Amniotic stem cell (primary cell): ENCODE measurements at places on chromosomes 12 and 14.

GRCh38 chr14:35355981-35356841 is 48.3 kb downstream of the NFKBIA start:
- DNase-seq, result no peak

- no peak for DNase-seq
Observed at GRCh38 chr12:94777936-94778335, 127.6 kb upstream of the TMCC3 start.

GRCh38 chr12:39329018-39329417 is 113.9 kb downstream of the KIF21A start:
- peak; percentile 2 for DNase-seq

GRCh38 chr12:132946246-132946820 is 9.8 kb downstream of the ZNF605 start:
- no peak for DNase-seq

DNA sequence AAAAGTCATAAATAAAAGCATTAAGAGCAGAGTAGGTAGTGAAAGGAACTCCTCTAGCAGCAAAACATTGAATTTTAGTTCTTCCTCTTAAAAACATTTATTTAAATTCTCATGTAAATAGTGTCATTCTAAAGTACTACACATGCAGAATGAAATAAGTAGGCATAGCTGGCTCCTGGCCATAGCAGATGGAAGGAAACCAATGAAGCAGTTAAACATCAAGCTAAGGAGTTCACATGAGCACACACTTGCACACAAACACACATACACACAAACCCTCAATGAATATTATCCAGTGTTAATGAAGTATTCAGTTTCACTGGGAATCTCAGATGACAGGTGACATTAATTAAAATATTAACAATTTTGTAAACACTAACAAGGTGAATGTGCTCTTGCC is 69.3 kb downstream of the SLC35F4 start:
- DNase-seq, result no peak

GRCh38 chr12:128365032-128365431 is 98.1 kb downstream of the TMEM132C start:
- no peak for DNase-seq

DNA sequence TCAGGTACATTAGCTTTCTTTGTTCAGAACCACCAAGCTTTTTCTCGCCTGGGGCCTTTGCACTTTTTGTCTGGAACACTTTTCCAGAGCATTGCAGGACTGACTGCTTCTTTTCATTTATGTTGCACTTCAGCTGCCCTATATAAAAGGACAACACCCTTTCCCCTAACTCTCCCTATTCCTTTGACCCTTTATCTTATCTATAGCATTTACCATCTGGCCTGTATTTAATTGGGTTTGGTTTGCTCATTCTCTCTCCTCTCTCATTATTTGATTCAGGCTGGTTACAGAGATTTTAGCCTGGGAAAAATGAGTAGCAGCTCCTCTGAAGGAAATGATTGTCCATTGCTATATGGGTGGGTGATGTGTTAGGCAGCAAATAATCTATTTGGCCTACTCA is 165.4 kb downstream of the KICS2 start:
- no peak for DNase-seq

DNA sequence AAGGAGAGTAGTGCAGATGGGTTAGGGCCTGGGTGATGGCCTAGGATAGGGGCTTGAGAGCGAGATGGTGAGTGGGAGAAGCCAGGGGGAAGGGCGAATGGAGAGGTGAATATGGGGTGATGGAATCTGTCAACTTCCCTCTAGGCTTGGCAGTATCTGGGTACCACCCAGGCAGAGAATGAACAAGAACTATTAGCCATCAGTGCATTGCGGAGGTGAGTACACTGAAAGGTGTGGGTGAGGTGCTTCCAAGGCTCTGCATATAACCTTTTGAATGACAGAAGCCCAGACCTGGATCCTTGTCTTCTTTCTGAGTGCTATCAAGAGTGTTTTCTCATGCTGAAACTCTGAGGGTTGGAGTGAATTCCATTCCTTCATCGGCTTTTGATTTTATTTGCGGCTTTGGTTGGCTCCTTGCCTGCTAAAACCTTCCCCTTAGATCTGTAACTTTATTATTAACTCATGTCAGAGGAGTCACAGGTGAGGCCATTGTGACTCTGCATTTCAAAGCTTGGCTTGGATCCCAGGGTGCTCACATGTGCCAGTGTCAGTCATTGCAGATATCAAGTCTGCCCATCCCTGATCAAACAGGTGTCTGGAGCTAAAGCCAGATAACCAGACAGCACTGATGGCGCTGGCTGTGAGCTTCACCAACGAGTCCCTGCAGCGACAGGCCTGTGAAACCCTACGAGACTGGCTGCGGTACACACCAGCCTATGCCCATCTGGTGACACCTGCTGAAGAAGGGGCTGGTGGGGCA is 18.6 kb downstream of the PEX5 start:
- no peak for DNase-seq

GRCh38 chr12:88383405-88383804 is 196.9 kb downstream of the KITLG start:
- no peak for DNase-seq

DNA sequence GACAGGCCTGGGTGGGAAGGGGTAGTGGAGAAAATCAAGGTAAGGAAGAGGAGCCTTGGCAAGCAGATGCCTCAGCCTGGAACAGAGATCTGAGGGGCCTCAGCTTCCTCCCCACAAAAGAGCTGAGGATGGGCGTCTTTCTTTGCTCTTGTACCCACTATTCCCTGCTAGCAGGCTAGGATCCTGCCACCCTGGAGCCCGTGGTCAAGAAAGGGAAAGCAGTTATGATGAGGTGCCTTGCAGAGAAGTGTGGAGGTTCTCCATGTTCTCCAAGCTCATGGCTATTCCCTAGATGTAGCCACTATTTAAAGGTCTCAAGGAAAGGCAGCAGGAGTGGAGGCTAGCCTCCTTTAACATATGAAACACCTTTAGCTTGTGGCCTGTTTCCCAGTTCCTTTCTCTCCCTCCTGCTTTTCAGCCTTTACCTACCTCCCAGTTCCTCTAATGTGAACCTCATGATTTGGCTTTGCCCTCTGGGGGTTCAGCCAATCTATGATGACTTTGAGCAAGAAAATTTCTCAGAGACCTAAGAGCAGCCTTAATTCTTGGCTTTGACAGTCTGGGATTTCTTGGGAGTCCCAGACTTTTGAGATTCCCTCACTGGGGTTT is 1.1 kb downstream of the IKZF4 start:
- DNase-seq, result no peak

- no peak for DNase-seq
Observed at GRCh38 chr14:78359581-78359980, 189.4 kb downstream of the NRXN3 start.

GRCh38 chr12:92765871-92766270 is 63.1 kb downstream of the PLEKHG7 start:
- no peak for DNase-seq

DNA sequence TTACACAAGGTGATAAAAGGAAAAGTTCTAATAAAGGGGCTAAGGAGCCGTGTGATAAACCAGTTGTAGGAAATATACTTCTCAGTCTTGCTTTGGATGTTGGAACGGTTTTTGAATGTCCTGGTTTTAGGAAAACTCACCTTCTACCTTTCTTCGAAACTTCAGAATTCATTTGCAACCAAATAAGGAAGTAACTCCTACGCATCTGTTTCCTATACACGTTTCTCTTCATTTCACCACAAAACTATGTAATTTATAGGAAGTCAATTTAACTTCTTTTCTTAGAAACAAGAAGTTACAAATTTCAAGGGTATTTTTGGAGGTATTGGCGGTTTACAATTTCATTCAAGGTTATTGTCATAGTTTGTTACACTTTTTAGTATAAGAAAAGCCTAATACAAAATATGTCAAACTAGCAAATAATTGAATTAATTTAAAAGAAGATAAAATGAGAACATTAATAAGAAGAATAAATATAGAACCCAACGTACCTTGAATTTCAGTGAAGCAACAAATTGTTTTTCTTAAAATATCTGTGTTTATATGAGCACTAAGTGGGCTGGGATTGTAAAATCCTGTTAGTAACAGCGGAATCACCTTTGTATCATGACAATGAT is 33.2 kb upstream of the CD69 start:
- DNase-seq, result no peak

DNA sequence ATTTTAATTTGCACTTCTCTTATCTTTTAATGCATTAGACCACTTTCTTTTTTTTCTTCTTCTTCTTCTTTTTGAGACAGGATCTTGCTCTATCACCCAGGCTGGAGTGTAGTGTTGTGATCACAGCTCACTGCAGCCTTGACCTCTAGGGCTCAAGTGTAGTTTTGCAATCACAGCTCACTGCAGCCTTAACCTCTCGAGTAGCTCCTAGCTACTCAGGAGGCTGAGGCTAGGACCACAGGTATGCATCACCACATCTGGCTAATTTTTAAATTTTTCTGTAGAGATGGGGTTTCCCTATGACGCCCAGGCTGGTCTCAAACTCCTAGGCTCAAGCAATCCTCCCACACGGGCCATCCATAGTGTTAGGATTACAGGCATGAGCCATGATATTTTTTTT is 12.7 kb downstream of the TMED8 start:
- no peak for DNase-seq

DNA sequence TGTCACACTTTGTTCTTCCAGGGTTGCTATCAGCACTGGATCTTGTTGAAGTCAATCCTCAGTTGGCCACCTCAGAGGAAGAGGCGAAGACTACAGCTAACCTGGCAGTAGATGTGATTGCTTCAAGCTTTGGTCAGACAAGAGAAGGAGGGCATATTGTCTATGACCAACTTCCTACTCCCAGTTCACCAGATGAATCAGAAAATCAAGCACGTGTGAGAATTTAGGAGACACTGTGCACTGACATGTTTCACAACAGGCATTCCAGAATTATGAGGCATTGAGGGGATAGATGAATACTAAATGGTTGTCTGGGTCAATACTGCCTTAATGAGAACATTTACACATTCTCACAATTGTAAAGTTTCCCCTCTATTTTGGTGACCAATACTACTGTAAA is 23.7 kb downstream of the VTI1B start:
- no peak for DNase-seq

DNA sequence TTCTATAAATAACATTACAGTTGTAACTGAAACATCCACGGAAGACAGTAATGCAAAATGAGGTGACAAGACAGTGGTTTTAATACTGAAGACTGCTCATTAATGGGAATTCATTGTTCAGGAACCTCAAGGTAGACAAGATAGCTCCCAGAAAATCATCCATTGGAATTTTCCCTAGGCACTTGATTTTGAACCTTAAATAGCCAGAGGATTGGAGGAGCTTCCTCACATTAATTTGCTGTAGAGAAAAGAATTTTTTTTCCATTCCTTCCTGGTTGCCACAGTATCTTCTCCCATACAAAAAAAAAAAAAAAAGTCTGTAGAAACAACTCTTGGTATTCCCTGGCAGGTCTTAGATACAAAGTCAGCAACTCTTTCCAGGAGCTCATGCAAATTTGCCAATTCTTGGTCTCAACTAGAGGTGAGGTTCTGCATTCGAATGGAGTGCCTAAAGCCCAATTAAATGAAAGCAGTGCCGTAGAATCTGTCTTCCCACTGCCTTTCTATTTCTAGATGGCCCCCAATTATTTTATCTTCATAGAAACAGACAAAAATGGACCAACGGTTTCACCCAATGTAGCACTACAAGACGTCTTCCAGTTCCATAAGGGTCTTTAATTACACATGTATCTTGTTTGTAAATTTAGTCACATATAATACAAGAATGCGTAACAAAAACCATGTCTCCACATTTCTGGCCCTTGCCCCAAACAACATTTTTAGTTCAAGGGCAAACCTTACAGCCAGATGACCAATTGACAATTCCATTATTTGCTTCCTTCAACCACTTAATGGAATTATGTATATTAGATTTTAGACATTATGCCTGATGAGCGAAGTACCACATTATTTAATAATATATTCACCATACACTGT is 13.5 kb downstream of the SLC38A2 start:
- DNase-seq, result no peak

GRCh38 chr14:83441801-83442200 is 1908.1 kb upstream of the SEL1L start:
- no peak for DNase-seq

GRCh38 chr12:3980504-3981272 is 107.5 kb upstream of the PARP11 start:
- no peak for DNase-seq

DNA sequence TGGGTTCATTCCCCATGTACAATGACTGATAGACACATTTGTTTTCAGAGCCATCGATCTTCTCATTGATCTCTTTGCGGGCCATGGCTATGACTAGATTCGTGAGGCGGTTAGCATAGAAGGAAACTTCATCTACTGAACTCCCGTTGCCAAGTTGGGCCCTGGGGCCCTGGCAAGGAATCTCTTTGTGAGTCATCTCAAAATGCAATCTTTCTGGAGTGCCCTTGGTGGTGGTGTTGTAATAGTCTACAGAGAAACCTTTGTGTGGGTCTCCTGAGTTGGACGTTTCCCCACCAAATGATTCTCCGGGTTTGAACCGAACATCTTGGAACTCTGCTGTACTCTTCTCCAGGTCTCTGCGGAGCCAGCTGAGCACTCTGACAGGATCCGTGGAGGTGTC is 20.4 kb downstream of the AKAP3 start:
- DNase-seq, result no peak

- no peak for DNase-seq
Observed at GRCh38 chr12:180445-180844, 33.5 kb downstream of the SLC6A12 start.

GRCh38 chr12:49059299-49060171 is 1.1 kb downstream of the KMT2D start:
- no peak for DNase-seq

DNA sequence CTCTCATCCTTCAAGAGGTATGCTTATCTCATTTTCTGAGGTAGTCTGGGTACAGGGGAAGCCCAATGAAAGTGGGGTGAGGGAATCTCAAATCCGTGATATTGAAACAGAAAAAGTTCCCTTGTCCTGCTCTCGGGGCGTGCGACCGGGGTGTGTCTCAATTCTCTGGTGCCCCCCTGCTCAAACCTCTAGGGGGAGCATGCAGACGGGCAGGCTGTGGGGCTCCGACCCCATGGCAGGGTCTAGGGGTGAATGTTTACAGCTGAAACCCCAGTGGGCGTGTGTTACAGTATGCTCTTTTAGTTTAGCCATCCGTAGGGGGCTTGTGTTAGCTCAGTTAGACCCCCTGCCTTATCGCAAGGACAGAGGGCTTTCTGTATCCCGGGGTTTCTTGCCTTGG is 68.7 kb downstream of the PTPRQ start:
- DNase-seq, result no peak

GRCh38 chr14:74412753-74413152 is 13.3 kb downstream of the SYNDIG1L start:
- DNase-seq, result no peak

- no peak for DNase-seq
Observed at GRCh38 chr12:103279444-103279843, 216.3 kb downstream of the C12orf42 start.

GRCh38 chr14:68947802-68948201 is 31.3 kb downstream of the ACTN1 start:
- no peak for DNase-seq
